ENCODE measurements at places on chromosomes 11 and 22.

DNA sequence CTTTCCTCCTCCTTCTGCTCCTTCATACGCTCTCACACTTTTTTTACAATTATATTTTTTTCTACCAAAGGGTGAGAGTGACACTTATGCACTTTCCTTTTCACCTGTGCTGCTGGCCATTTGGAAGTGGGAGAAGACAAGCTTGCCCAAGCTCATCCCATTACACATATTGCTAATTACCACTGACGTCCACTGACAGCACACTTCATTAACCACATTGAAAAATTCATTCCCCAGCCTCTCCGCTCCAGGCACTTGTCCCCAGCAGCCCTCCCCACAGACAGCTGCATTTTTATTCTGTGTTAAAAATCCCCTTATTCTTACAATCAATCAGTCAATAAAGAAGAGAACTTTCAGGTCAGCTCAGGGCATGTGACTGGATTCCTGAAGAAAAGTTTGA lies 175.1 kb downstream of the LRRC4C start:
- DNase-seq: no peak

DNA sequence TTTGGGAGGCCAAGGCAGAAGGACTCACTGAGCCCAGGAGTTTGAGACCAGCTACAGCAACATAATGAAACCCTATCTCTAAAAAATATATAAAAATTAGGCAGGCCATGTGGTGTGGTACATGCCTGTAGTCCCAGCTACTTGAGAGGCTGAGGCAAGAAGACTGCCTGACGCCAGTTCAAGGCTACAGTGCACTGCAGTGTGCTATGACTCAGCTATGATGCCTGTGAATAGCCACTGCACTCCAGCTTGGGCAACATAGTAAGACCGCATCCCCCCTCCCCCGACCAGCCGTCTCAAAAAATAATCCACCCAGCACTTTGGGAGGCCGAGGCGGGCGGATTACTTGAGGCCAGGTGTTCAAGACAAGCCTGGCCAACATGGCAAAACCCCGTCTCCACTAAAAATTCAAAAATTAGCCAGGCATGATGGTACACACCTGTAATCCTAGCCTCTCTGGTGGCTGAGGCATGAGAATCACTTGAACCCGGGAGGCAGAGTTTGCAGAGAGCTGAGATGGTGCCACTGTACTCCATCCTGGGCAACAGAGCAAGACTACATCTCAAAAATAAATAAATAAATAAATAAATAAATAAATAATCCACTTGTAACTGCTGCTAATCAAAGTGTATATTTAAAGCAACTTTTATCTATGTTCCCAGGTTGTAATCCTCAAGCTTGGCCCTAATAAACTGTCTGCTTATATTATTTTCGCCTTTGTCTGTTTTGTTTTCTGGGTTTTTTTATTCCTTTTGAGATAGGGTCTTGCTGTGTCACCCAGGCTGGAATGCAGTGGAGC lies 7.8 kb downstream of the HPS5 start:
- DNase-seq: no peak

- no peak for DNase-seq
Observed at GRCh38 chr22:24102366-24103200, 78.7 kb upstream of the SUSD2 start.

GRCh38 chr11:37748641-37749040 lies 1150.6 kb upstream of the RAG2 start:
- no peak for DNase-seq
